ENCODE measurements at places on chromosomes 5 and 9. TPM values are rescaled to one million over a fixed set of nuclear protein-coding genes. Genes with fewer than 3 reads are reported as not detected.

DNA sequence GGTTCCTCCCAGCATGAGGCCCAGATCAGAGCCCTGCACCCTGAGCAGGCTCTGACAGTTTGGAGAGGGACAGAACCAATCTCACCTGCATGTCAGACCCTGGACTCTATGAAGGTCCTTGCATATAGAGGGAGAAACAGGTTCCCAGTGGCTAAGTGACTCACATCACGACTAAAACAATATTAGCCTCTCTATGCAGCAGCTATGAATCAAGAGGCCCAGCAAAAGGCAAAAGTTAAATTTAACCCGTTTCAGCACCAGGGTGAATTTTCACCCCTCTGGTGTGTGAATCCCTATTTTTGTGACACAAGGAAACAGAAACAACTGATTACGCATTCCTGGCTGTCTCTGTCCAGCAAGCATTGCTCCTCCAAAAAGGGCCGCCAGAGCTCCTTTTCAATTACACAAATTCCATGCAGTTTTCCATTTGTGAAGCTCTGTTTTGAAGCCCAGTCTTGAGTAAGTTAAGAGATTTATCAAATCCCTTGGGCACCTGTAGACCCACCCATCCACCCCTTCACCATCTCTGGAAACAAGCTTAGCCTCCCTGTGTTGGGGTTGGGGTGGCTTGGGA lies 136.6 kb downstream of the GABBR2 start:
- H3K4me1 ChIP-seq: peaks cover 16% of the 10 kb centered on the region
- no peaks in the 10 kb centered on the region for H3K36me3 ChIP-seq
- H3K27ac ChIP-seq: no peak overlapping the region
- H3K4me3 ChIP-seq: no peak overlapping the region
- H3K27me3 ChIP-seq: peaks cover 9% of the 10 kb centered on the region

- no peak overlapping the region for H3K27ac ChIP-seq
- no peaks in the 10 kb centered on the region for H3K4me1 ChIP-seq
- no peaks in the 10 kb centered on the region for H3K36me3 ChIP-seq
- H3K27me3 ChIP-seq: no peaks in the 10 kb centered on the region
- no peak for DNase-seq
- no peak overlapping the region for H3K4me3 ChIP-seq
Observed at GRCh38 chr5:92761585-92761984, 819.4 kb downstream of the NR2F1-AS1 start.

DNA sequence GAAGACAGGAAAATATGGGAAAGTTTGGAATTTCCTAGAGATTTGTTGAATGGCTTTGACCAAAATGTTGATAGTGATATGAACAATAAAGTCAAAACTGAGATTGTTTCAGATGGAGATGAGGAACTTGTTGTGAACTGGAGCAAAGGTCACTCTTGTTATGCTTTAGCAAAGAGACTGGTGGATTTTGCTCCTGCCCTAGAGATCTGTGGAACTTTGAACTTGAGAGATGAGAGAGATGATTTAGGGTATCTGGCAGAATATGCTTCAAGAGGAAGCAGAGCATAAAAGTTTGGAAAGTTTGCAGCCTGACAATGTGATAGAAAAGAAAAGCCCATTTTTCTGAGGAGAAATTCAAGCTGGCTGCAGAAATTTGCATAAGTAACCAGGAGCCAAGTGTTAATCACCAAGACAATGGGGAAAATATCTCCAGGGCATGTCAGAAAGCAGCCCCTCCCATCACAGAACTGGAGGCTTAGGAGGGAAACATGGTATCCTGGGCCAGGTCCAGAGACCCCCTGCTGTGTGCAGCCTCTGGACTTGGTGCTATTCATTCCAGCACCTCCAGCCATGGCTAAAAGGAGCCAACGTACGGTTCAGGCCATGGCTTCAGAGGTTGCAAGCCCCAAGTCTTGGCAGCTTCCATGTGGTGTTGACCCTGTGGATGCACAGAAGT lies 114.3 kb upstream of the STARD4 start:
- no peak for DNase-seq
- no peak overlapping the region for H3K4me3 ChIP-seq
- H3K27me3 ChIP-seq: peaks cover 9% of the 10 kb centered on the region
- H3K4me1 ChIP-seq: peaks cover 4% of the 10 kb centered on the region
- H3K27ac ChIP-seq: no peak overlapping the region

- no peak overlapping the region for H3K27ac ChIP-seq
- no peaks in the 10 kb centered on the region for H3K4me1 ChIP-seq
- DNase-seq: no peak
- no peaks in the 10 kb centered on the region for H3K27me3 ChIP-seq
Observed at GRCh38 chr5:153753645-153754432, 263.4 kb downstream of the GRIA1 start.

GRCh38 chr5:41275813-41276512 lies 62.6 kb upstream of the C6 start:
- no peak overlapping the region for H3K27ac ChIP-seq
- no peaks in the 10 kb centered on the region for H3K27me3 ChIP-seq
- no peak for DNase-seq
- no peak overlapping the region for H3K4me3 ChIP-seq
- H3K4me1 ChIP-seq: no peaks in the 10 kb centered on the region
- no peaks in the 10 kb centered on the region for H3K36me3 ChIP-seq

- H3K4me1 ChIP-seq: no peaks in the 10 kb centered on the region
- H3K27me3 ChIP-seq: peaks cover 18% of the 10 kb centered on the region
- H3K27ac ChIP-seq: no peak overlapping the region
- H3K36me3 ChIP-seq: no peaks in the 10 kb centered on the region
- H3K4me3 ChIP-seq: no peak overlapping the region
Observed at GRCh38 chr5:150192462-150192861, 2.6 kb downstream of the SLC6A7 start.

DNA sequence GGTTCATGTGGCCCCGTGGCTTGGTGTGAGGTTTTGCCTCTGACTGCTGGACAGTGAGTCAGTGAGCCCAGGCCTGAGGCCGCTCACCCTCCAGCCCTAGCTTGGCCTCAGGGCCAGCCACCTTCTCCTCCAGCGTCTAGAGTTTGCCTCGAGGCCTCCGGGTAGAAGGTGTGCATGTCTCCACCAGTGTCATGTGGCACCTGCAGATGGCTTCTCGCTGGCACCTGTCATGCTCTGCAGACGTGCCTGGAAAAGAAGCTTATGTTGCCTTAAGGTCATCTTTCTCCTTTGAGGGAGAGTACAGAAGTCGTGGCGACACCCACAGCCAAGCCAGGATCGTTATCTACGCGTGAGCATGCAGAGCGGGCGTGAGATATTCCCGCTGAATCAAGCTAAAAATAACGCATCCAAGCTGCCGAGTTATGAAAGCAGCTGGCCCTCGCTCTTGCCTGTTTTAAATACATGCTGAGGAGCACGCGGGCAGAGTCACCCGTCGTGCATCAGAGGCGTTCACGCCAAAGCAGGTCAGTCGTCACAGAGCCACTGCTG lies 79.7 kb upstream of the FCN2 start:
- no peak overlapping the region for H3K27ac ChIP-seq
- no peaks in the 10 kb centered on the region for H3K4me1 ChIP-seq
- H3K27me3 ChIP-seq: peaks cover 2% of the 10 kb centered on the region
- H3K4me3 ChIP-seq: no peak overlapping the region
- DNase-seq: no peak

DNA sequence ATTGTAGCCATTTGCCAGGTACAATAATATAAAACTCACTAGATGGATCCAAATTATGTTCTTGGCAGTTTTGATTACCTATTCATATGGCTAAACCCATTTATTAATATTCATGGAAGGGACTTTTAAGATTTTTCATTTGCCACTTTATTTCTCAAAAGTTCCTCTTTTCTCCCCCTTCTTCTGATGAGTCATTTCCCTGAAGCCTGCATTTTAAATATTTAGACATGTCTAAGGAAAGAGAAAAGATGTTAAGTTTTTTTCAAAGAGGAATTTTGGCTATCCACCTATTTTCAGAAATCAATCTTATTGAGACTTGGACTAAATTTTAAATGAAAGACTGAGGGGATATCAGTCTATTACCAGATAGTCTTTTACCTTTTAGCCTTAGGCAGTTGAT lies 1189.4 kb downstream of the EFNA5 start:
- no peak overlapping the region for H3K4me3 ChIP-seq
- H3K4me1 ChIP-seq: no peaks in the 10 kb centered on the region
- no peak overlapping the region for H3K27ac ChIP-seq
- DNase-seq: no peak

- no peak overlapping the region for H3K27ac ChIP-seq
- no peak for DNase-seq
- no peaks in the 10 kb centered on the region for H3K36me3 ChIP-seq
- no peak overlapping the region for H3K4me3 ChIP-seq
Observed at GRCh38 chr9:121853617-121854395, 202.4 kb downstream of the DAB2IP start.

GRCh38 chr5:156929366-156929948 lies 33.6 kb downstream of the TIMD4 start:
- H3K4me3 ChIP-seq: no peak overlapping the region
- DNase-seq: no peak
- no peaks in the 10 kb centered on the region for H3K36me3 ChIP-seq
- H3K27ac ChIP-seq: peak overlapping the region; percentile 42

DNA sequence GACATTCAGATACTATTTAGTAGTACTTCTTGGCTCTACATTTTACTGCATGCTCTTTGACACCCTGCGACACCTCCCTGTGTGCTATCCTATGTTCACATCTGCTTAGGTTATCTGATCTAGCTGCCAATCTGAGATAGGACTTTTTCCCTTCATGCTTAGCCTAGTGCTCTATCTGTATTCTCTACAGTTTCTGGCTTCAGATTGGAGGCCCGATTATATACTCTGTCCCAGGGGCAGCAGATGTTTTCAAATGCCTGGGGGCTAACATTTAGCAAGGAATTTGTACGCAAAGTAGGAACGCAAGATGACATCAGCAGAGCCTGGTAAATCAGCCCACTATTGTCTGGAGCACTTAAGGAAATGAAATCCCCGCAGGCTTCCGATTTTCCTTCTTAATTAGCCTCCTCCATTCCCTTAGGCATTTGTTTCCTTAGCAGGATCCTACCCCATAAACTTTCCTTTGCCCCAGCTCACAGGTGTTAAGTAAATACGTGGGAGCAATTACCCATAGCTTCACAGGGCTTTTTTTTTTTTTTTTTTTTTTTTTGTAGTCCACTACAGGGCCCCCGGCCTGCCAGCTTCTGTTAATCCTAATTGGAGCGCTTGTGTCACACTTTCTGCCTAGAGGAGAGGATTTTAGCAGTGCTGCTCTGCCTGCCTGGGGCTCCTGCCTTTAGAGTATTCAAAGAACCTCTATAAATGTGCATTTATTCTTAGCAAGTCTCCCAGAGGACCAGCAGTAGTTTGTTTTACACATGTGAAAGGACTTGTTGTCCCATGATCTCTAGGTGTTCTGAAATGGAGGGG lies 61.1 kb upstream of the LPAR1 start:
- H3K36me3 ChIP-seq: no peaks in the 10 kb centered on the region
- no peak overlapping the region for H3K4me3 ChIP-seq
- H3K27ac ChIP-seq: no peak overlapping the region

- H3K4me3 ChIP-seq: no peak overlapping the region
- H3K27ac ChIP-seq: no peak overlapping the region
- H3K36me3 ChIP-seq: no peaks in the 10 kb centered on the region
- peaks cover 39% of the 10 kb centered on the region for H3K27me3 ChIP-seq
- peak; percentile 76 for DNase-seq
Observed at GRCh38 chr5:7815892-7816534, 34.9 kb downstream of the CFAP90 start.

DNA sequence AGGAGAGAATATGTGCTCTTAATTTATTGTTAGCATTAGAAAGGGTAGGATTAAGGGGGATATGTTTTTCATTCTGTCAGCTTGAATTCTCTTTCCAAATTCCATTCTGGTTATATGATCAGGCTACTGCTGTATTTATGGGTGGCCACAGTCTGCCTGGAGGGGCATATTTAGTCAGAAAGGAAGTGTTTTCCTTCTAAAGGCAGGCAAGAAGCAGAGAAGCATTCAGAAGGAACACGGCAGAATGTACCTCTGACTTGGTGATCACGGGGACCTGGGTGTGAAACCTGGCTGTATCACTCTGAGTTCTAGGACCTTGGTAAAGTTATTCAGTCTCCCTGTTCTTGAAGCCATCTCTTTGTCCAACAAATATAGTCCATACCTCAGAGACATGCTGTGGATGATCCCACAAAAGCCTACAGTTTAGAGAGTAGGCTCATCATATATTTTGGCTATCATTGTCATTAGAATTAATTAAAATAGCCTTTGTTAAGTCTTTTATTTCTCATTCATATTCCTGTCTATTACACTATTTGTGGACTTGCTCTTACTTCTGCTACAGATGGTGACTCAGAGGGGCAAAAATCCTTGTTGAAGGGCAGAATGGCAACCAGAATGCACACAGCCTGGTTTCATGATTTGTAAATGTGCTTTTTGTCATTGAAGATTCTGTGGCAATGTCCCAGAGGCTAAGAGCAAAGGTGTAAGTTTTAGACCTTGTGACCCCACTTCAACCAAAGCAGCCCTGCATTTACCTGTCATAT lies 2.7 kb downstream of the TNC start:
- H3K4me1 ChIP-seq: peaks cover 5% of the 10 kb centered on the region
- no peaks in the 10 kb centered on the region for H3K36me3 ChIP-seq
- H3K27me3 ChIP-seq: peaks cover 62% of the 10 kb centered on the region
- H3K4me3 ChIP-seq: no peak overlapping the region

- H3K27me3 ChIP-seq: peaks cover 12% of the 10 kb centered on the region
- no peaks in the 10 kb centered on the region for H3K4me1 ChIP-seq
- no peak overlapping the region for H3K27ac ChIP-seq
- no peak overlapping the region for H3K4me3 ChIP-seq
- no peaks in the 10 kb centered on the region for H3K36me3 ChIP-seq
Observed at GRCh38 chr5:80026841-80027240, 8.3 kb upstream of the THBS4 start.

Gene LCN12
- 2.1 TPM for total RNA-seq

Gene PDE6A
- not detected for total RNA-seq

Gene MIER3
- 16.5 TPM for total RNA-seq

Gene SPACA9
- total RNA-seq: 3.6 TPM

Gene TPPP
- 0.53 TPM for total RNA-seq

Gene SFXN1
- total RNA-seq: 300 TPM

Gene MED22
- total RNA-seq: 20.9 TPM

Gene HAPLN1
- total RNA-seq: not detected

Gene PCDHGA6
- 0.05 TPM for total RNA-seq
